PC-3 (cell line): ENCODE measurements at places on chromosomes 4 and X. TPM values are rescaled to one million over a fixed set of nuclear protein-coding genes. Genes with fewer than 3 reads are reported as not detected.

The GRID2 gene
- 2.2 and 3.5 TPM in 2 replicates for total RNA-seq

- H3K36me3 ChIP-seq = no peaks in the 10 kb centered on the region
- no peak overlapping the region for H3K27ac ChIP-seq
- H3K27me3 ChIP-seq = peaks cover 23% of the 10 kb centered on the region
- peak overlapping the region; percentile 61 for H3K4me3 ChIP-seq
- no peaks in the 10 kb centered on the region for H3K4me1 ChIP-seq
- DNase-seq = peak; percentile 61
These were observed 92.2 kb downstream of the DCHS2 start for GRCh38 chr4:154399259-154399974.

DNA sequence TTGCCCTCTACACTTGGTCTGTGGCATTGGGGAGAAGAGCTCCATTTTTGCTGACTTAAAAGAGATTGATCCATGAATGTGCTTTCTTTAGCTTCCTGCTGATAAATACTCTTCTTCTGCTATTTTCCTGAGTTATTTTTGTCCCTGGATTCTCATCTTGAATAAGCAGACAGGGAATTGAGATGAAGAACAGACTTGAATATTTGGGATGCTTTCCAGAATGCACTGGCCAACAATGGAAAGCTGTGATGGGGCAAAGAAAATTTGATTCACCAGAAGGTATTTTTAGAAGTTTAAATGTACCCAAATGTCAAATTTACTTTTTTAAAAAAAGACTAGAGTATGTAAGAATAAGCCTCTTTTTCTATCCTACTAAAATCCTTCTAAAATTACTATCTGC is 309.9 kb upstream of the PPP1R2C start:
- DNase-seq = no peak
- no peaks in the 10 kb centered on the region for H3K36me3 ChIP-seq
- H3K27ac ChIP-seq = no peak overlapping the region
- H3K4me1 ChIP-seq = no peaks in the 10 kb centered on the region
- H3K27me3 ChIP-seq = 0 out of 2 replicates have a peak, but pooled peaks cover 5% of the 10 kb centered on the region
- H3K4me3 ChIP-seq = no peak overlapping the region

GRCh38 chr4:119897260-119897659 is 169.4 kb downstream of the MAD2L1 start:
- no peaks in the 10 kb centered on the region for H3K36me3 ChIP-seq
- H3K4me1 ChIP-seq = no peaks in the 10 kb centered on the region; the same call in 1 of the 2 replicates
- H3K27ac ChIP-seq = no peak overlapping the region
- DNase-seq = no peak
- H3K4me3 ChIP-seq = no peak overlapping the region

GRCh38 chr4:169098532-169098931 is 88.5 kb upstream of the CBR4 start:
- peaks cover 53% of the 10 kb centered on the region for H3K36me3 ChIP-seq
- H3K4me3 ChIP-seq = no peak overlapping the region
- no peaks in the 10 kb centered on the region for H3K27me3 ChIP-seq
- no peak overlapping the region for H3K27ac ChIP-seq
- no peak for DNase-seq

The AKAP14 gene
- not detected in 2 replicates for total RNA-seq

DNA sequence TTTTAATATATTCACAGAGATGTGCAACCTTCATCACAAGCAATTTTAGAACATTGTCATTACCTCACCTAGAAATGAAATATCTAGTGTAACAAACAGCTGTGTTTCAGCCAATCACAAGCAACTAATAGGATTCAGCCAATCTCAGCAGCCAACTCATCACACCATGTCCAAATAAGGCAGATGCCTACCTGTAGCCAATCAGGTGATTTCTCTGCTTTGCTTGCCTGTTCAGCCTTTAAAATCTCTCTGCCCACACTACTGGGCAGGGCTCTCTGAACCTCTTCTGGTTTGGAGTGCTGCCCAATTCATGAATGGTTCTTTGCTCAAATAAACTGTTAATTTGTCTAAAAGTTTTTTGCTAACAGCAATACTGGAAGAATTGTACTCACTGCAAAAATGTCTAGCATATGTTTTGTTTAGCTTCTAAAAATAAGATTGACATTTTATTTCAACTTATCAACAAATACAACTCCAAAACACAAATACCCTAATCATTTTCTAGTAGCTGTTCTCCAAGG is 52.4 kb upstream of the IGFBP7 start:
- peaks cover 6% of the 10 kb centered on the region; the same call in 1 of the 2 replicates for H3K4me1 ChIP-seq
- peak; percentile 29 for DNase-seq
- no peak overlapping the region for H3K27ac ChIP-seq
- H3K4me3 ChIP-seq = no peak overlapping the region
- no peaks in the 10 kb centered on the region for H3K36me3 ChIP-seq
- H3K27me3 ChIP-seq = peaks cover 13% of the 10 kb centered on the region

- DNase-seq = peak; percentile 68
- peaks cover 30% of the 10 kb centered on the region for H3K36me3 ChIP-seq
- H3K27ac ChIP-seq = peak within 1 kb of the TSS; percentile 81
- H3K4me1 ChIP-seq = peaks cover 49% of the 10 kb centered on the region
- H3K4me3 ChIP-seq = peak within 1 kb of the TSS; percentile 76
These were observed at the start of gene AREG for GRCh38 chr4:74444891-74445642. Gene AREG, plus strand, starts transcription at chr4:74445136. Its CDS starts 210 bp downstream, at chr4:74445346.

The C4orf50 gene
- not detected in 2 replicates for total RNA-seq

The GPR143 gene
- 0.47 and 0.52 TPM in 2 replicates for total RNA-seq

- no peak overlapping the region for H3K4me3 ChIP-seq
- peak; percentile 87 for DNase-seq
- H3K36me3 ChIP-seq = no peaks in the 10 kb centered on the region
- peaks cover 9% of the 10 kb centered on the region for H3K4me1 ChIP-seq
These were observed 100.2 kb downstream of the LNX1 start for GRCh38 chr4:53490965-53491622.

DNA sequence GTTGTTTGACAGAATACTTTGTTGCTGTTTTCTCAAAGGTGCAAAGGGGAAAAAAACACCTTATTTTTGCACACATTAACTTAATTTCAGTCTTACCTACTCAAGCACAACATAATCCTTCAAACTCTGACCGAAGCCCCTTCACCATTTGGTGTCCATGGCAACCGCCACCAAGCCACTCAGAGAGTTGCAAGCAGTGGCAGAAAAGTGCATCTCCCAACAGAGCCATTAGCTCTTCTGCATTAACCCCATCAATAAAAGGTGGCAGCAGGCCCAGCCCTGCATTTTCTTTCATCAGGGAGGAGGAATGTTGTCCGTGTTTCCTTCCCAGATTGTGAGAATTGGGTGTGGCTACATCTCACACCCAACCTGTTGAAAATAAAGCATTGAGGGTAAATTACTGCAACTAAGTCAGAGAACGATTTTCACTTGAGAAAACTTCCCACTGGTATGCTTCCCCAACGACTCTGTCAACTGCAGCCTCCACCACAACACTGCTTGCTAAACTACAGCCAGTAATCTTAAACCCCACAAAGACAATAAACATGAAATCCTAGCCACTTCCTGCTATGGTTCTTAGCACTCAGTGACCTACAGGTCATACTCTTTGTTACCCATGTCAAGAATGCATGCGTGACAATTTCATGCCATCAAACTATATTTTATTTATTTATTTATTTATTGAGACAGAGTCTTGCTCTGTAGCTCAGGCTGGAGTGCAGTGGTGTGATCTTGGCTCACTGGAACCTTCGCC is 154.0 kb downstream of the GRIA3 start:
- DNase-seq = no peak
- peaks cover 7% of the 10 kb centered on the region; the same call in 1 of the 2 replicates for H3K4me1 ChIP-seq
- no peak overlapping the region for H3K4me3 ChIP-seq
- no peaks in the 10 kb centered on the region for H3K27me3 ChIP-seq
- H3K27ac ChIP-seq = no peak overlapping the region

DNA sequence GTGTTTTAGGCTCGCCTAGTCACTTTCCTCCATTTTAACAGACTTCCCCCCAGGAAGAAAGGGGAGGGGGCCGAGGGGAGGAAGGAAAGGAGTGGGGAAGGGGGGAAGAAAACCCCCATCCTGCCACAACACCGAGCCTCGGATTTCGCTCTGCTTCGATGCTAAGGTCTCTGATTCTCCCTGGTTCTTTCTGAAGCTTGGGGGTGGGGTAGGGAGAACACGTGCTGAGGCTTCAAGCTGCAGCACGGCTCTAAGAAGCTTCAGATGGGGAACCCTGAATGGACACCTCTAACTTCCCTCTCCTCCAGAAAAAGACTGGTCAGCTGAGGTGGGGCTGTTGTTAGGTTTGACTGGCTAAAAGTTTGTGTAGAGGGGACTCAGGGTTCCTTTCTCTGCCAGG is 61.8 kb downstream of the RHOH start:
- no peak overlapping the region for H3K27ac ChIP-seq
- DNase-seq = no peak
- no peaks in the 10 kb centered on the region for H3K27me3 ChIP-seq
- no peak overlapping the region for H3K4me3 ChIP-seq
- no peaks in the 10 kb centered on the region for H3K36me3 ChIP-seq

DNA sequence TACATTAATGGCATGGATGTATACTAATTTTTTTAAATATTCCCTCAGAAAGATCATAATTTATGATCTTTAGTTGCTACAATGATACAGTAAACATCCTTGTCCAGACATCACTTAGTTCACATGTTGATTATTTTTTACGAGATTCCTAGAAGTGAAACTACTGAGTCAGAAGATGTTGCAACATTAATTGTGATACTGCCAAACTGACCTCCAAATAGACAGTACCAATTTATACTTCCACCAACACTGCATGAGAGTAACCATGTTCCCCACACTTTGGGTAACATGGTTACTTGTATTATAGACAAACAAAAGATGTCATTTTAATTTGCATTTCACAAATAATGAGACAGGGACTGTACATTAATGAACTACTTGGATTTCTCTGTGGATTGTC is 19.6 kb downstream of the RCHY1 start:
- no peak overlapping the region for H3K4me3 ChIP-seq
- peaks cover 29% of the 10 kb centered on the region for H3K36me3 ChIP-seq
- peak; percentile 43 for DNase-seq
- H3K27me3 ChIP-seq = no peaks in the 10 kb centered on the region
- no peak overlapping the region for H3K27ac ChIP-seq
- peaks cover 8% of the 10 kb centered on the region; the same call in 1 of the 2 replicates for H3K4me1 ChIP-seq

GRCh38 chr4:186826846-186827533 is 103.3 kb upstream of the FAT1 start:
- no peak overlapping the region for H3K4me3 ChIP-seq
- DNase-seq = no peak
- H3K36me3 ChIP-seq = no peaks in the 10 kb centered on the region
- H3K4me1 ChIP-seq = no peaks in the 10 kb centered on the region
